ENCODE measurements at places on chromosomes 2 and 18. TPM values are rescaled to one million over a fixed set of nuclear protein-coding genes. Genes with fewer than 3 reads are reported as not detected.

The CCDC85A gene
- polyA plus RNA-seq = 3.2 TPM

The UGT1A5 gene
- polyA plus RNA-seq = not detected

DNA sequence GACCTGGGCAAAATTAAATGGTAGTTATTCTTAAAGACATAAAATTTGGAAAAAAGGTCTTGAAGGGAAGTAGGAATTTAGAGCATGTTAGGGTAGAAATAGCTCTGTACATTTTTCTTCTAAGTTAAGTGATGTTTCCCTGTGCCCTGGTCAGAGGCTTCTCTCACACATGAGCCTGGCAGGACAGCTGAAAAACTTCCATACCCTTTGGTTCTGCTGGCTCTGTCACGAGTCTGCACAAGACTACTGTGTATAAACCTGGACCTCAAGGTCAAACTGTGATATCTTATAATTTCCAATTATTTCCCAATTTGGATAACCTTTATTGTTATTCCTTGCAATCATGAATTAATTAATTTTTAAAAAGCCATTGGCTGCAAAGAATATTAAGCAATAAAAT is 664.7 kb downstream of the BCL11A start:
- DNase-seq = no peak

GRCh38 chr18:10080372-10080771 is 166.6 kb downstream of the VAPA start:
- no peak for DNase-seq

DNA sequence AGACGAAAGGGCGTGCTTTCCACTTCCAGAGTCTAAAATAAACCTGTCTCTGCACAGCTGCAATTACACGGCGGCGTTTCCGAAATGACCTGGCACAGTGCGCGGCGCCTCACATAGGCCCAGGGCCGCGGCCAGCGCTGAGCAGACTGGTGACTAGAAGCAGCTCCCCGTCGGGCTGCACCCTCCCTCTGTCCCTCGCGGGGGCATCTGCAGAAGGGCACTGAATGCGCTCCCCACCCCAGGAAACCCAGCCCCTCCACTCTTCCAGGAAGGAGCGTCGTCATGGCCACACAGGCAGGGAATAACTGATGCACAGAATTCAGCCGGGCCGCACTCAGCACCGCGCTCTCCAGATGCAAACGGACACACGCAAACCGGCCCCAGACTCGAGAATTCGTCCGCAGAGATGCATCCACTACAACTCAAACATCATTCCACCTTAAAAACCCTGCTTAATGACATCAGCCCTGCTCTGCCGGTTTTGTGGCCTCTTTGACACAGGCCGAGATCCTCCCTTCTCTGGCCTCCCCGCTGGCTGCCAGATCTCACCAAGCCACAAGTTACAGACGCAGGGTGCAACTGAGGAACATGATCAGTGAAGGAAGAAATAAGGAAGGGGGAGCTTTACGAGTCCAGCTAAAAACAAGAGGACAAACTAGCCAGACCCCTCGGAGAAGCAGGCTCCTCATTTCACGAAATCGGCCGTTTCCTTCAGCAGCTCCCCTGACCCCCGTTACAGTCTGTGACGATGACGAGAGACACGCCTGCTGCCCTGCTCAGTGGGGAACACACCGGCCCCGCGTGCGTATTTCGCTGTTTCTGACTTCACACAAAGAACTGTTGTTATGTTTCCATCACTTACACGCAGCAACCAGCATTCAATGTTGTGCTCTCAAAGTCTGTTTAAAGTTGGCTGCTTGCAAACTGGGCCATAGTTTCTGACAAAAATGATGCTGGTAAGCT is 40.2 kb downstream of the MBP start:
- DNase-seq = no peak

The APOB gene
- 0.03 TPM for polyA plus RNA-seq

GRCh38 chr2:64141674-64142405 is 2.4 kb downstream of the PELI1 start:
- DNase-seq = no peak
